ENCODE measurements at places on chromosomes 11 and 22.

GRCh38 chr11:120871194-120871593 lies 152.7 kb upstream of the TBCEL start:
- DNase-seq = no peak

- peak; percentile 20 for DNase-seq
These were observed 72.3 kb downstream of the ETS1 start for GRCh38 chr11:128515086-128515485.

- DNase-seq = no peak
These were observed 2.2 kb downstream of the GLB1L2 start for GRCh38 chr11:134333946-134334345.

- peak; percentile 61 for DNase-seq
These were observed 29.7 kb downstream of the FAM83F start for GRCh38 chr22:40024201-40025061.

- no peak for DNase-seq
These were observed 16.3 kb upstream of the VSIG10L2 start for GRCh38 chr11:125929445-125930075.

- DNase-seq = no peak
These were observed 78.5 kb downstream of the NAT10 start for GRCh38 chr11:34183848-34184391.

DNA sequence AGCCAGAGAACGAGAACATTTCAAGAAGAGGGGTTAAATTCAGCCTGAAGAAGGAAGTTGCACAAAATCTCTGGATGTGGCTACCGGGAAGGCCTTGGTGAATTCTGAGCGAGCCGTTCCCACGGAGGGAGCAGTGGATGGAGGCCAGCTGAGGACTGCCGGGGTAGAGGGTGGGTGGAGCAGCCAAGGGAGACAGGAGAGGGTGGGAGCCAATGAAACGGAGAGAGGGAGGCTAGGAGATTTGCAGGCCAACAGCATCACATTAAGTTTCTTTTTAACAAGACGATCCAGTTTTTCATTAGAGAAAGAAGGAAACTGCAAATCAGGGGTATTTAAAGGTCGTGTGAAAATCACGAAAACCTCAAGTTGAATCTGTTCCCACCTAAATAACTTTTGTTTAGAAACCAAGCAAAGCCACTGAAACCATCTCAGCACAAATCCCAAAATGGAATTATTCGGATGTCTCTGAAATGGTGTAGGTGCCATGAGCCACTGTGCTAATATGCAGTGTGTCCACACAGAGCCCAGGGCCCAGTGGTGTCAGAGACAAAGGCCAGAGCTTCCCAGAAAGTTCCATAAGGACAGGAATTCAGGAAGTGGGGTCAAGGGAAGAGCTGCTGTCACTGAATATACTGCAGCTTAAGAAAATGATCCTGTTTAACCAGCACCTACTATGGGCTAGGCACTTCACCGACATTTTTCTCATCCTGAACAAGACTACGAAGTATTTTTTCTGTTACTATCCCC lies 59.7 kb upstream of the SLC35C1 start:
- no peak for DNase-seq

DNA sequence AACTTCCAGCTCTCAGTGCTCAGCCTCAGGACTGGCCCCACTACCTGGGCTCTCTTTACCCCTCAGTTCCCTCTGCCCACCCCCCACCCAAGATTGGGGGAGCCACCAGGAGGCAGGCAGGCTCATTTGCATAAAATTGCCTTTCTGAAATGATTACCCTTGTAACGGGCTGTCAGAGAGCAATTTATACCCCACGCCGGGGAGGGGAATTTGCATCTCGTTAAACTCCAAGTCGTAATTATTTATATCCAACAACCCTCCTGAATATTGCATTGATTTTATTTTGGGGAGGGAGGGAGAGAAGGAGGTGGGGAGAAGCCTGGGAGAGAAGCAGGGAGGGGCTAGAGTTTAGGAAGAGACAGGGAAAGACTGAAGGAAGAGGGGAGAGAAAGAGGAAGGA lies 8.3 kb downstream of the NRXN2 start:
- DNase-seq = no peak

DNA sequence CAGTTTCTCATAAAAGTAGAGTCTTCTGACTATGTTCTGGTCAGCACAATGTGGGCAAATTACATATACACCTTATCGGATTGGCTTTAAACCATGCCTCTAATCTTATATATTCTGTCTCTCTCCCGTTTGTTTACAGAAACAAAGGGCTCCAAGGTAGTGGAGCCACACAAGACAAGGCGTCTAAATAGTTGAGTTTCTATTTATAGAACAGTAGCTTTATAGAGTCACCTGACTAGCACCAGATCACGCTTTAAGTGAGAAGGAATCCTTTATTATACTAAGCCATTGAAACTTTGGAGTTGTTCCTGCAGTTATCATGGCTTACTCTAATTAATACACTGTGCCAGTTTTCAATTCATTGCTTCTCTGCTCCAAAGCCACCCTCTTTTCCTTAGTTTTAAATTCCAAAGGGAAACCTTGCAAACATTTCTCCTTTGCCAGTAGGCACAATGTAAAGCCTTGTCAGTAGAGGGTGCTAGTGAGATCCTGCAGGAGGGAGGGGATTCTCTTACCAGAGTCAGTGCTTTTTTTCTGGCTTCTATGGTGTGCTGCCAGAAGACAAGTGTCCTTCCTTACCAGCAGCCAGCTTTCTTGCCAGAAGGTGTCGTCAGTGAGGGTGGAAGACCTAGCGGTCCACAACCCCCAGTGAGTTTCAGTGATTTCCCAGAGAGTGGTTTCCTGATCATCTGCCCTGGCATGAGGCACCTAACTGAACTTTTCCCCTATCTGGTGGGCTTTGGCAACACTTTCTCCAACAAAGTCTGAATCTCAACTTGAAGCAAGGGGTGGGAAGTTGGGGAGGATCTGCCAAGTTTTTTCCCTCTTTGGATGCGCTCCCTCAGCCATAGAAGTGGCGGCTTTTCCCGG lies 71.7 kb downstream of the RAB38 start:
- DNase-seq = peak; percentile 64

- no peak for DNase-seq
These were observed 13.3 kb downstream of the OR52B2 start for GRCh38 chr11:6156628-6157359.

DNA sequence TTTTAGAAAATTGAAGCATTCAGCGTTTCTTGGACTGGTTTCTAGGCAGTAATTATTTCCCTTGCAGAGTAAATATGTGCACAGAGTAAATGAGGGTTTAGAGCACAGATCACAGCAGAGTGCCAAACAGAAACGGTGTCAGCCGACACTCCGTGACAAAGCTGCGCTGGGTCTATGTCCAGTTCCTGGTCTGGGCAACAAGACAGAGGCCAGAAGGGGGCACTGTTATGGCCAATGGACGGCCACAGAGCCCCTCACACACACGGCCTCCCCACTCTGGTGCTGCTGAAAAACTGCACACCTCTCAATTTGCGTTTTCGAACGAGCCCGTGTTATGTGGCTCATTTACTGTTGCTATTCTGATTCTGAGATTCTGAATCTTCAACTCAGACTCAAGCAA lies 180.7 kb downstream of the MPPED1 start:
- no peak for DNase-seq

GRCh38 chr11:116300232-116300631 lies 472.6 kb downstream of the BUD13 start:
- no peak for DNase-seq

- DNase-seq = peak; percentile 4
These were observed 53.6 kb upstream of the OR5D13 start for GRCh38 chr11:55719608-55720160.

- DNase-seq = peak; percentile 10
These were observed 297.7 kb upstream of the FAT3 start for GRCh38 chr11:91926965-91927364.

- no peak for DNase-seq
These were observed 653 bp downstream of the GRK3 start for GRCh38 chr22:25564979-25565677.

DNA sequence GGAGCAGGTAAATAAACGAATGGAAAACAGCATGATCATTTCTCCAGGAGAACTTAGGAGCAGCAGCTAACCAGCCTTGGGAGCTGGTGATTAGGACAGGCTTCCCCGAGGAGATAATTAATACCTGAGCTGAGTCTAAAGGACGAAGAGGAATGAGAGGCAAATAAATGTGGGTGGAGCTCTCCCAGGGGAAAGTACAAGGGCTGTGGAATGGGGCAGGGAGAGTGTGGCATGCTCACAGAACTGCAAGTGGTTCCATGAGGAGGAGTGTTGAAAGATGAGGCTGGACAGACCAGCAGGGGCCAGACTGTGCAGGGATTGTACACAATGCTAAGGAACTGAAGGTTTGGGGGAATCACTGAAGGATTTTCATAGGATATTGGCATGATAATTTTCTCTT lies 14.2 kb upstream of the TLCD5 start:
- no peak for DNase-seq

DNA sequence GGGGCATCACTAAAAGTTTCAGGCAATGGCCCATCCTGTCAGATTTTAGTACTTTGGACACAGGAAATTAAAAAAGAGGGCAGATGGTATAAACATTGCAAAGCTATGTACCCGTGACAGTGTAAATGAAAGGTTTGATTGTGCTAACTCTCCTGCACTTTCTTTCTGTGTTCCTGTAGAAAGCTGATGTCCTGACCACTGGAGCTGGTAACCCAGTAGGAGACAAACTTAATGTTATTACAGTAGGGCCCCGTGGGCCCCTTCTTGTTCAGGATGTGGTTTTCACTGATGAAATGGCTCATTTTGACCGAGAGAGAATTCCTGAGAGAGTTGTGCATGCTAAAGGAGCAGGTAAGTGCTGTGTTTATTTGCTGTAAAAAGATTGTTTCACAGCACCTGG lies 10.3 kb downstream of the CAT start:
- DNase-seq = no peak

DNA sequence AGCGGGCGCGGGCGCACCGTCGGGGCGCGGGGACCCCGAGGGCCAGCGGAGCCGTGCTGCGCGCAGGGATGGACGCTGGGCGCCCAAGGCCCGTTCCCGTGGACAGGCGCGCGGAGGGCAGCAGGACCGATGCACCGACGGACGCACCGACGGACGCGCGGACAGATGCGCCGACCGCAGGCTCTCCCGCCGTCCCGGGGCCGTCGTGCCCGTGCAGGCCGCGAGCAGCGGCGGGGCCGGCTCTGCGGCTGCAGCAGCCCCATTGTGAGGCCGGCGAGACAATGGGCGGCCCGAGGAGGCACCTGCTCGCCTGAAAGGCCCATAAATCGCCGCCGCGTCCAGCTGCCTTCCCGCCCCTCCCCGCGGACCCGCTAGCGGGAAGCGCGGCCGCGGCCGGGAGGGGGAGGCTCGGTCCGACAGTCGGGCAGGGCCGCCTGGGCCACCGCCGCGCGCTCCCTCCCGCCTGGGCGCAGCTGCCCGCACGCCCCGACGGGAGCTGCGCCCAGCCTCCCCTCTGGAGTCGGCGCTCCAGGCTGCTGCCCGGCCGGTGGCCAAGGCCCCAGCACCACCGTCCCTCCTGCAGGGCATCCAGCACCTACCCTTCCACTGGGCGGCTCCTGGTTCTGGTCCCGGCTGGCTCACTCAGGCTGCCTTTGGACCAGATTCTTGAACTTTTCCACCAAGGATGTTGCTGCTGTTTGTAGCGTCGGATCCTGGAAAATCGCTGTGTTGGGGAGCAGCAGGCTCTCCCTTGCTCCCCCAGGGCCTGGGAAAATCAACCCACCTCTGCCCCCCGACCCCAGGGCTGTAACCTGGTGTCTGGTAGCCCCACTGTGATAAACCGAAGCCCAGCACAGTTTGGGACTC lies 15.8 kb downstream of the CDKN1C start:
- DNase-seq = no peak

DNA sequence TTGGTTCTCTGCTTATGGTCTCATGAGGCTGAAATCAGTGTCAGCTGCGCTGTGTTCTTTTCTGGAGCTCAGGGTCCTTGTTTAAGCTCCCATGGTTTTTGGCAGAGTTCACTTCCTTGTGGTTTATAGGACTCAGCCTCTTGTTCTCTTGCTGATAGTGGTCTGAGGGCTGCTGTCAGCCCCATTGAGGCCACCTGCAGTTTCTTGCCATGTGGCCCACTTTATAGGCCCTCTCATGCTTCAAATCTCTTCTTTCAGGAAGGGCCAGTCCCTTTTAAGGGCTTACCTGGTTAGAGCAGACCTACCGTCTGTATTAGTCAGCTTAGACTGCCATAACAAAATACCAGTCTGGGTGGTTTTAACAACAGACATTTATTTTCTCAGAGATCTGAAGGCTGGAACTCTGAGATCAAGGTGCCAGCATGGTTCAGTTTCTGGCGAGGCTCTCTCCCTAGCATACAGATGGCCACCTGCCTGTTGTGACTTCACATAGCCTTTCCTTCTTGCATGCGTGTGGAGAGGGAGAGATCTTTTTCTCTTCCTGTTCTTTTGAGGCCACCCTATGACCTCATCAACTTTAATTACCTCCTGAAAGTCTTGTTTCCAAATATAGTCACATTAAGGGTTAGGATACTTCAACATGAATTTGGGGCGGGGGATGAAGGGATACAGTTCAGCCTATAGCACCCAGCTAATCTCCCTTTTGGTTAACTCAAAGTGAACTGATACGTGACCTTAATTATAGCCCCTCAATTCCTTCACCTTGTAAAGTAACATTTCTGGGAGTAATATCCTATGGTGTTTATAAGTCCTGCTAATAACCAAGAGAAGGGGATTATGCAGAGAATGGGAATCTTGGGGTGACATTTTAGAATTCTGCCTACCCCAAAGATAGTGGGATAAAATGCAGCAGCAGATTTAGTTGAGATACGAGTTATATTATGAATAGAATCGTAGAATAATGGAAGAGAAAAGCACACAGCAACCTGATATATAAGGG lies 131.8 kb downstream of the UVRAG start:
- peak; percentile 62 for DNase-seq

DNA sequence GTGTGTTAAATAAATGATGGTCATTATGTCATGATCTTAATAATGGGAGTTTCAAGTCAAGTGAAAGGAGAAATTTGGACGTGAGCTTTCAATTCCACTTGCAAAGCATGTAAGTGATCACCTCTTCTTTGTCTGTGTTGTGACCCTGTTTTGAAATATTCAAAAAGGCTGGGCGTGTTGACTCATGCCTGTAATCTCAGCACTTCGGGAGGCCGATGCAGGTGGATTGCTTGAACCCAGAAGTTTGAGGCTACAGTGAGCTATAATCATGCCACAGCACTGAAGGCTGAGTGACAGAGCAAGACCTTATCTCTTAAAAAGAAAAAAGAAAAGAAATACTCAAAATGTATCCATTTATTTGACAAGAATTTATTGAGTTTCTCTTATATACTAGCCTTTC lies 32.9 kb upstream of the EED start:
- DNase-seq = no peak

DNA sequence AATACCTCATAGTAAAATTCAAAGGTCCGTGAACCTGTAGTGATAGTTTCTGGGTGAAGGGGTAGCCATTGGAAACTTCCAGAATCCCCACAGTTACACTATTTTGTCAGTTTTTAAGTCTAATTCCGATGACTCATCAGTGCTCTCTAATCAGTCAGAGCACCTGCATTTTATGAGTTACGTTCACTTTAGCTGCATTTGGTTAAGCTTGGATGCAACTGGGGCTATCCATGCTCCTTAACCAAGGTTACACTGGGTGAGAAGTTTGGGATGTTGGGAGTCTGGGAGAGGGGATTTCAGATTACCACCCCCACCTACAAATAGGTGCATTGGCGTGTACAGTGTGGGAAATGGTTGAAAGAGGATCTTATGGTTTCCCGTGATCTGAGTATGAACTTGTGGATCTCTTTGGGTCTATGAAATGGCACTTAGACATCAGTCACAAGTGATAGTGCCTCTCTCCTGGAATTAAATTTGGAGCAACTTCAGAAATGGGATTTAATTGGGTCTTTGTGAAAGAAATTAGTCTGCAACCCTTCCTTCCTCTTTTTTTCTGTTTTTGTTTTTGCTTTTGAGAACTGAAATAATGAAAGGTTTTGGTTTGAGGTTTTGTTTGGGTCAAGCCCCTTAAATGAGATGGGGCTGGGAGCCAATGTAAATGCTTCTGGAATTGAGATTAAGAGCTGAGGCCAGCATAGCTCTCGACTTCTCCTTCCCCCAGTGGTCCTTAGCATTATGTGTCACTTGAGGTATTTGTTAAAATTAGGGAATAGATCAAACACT lies 31.5 kb downstream of the EHF start:
- no peak for DNase-seq
